ENCODE measurements at places on chromosomes 5 and 9.

DNA sequence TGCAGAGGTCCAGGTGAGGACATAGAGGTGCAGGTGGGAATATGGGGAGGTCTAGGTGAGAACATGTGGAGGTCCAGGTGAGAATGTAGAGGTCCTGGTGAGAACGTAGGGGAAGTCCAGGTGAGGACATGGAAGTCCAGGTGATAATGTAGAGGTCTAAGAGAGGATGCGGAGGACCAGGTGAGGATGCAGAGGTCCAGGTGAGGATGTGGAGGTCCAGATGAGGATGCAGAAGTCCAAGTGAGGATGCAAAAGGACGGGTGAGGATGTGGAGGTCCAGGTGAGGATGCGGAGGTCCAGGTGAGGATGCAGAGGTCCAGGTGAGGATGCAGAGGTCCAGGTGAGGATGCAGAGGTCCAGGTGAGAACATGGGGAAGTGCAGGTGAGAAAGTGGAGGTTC lies 133.8 kb downstream of the MRPL36 start:
- no peak for DNase-seq

DNA sequence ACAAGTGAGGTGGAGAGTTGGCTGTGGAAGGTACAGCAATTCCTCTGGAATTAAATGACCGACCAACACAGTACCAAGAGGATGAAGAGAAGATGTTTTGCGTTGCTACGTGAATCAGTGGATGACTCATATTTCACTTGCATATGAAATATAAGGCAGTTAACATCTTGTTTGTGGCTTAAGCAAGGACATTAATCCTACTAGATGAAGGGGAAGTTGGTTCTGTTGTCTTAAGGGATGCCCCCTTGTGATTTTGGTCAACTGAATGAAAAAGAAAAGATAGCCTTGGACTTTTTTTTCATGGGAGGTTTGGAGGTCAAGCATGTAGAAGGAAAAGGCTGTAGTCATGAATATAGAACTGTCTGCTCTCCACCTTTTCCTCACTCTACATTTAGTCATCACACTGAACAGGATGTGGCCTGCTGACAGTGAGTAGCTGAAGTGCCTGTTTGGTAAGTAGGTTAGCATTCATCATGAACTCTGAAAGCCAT lies 33.9 kb downstream of the VLDLR start:
- DNase-seq = no peak

DNA sequence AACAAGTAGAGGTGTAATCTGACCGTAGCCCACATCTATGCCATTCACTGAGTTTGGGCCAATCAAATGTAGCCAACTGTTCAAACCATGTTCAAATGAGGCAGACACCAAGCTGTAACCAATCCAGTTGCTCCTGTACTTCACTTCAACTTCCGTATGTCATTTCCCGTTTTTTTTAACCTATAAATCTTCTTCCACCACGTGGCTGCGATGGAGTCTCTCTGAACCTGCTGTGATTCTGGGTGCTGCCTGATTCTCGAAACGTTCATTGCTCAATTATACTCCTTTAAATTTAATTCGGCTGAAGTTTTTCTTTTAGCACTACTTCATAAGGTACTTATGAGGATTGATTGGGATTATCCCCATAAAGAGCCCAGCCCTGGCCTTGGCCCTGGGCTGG lies 179.7 kb downstream of the PIK3R1 start:
- no peak for DNase-seq

DNA sequence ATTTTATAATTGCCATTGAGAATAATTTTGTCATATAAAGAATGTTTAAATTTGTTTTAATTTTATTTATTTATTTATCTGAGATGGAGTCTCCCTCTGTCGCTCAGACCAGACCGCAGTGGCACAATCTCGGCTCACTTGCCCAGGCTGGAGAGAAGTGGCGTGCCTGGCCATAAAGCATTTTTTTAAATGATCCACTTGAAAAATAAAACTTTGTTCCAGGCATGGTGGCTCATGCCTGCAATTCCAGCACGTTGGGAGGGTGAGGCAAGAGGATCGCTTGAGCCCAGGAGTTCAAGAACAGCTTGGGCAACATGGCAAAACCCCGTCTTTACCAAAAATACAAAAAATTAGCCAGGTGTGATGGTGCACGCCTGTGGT lies 2.1 kb upstream of the SIT1 start:
- no peak for DNase-seq

DNA sequence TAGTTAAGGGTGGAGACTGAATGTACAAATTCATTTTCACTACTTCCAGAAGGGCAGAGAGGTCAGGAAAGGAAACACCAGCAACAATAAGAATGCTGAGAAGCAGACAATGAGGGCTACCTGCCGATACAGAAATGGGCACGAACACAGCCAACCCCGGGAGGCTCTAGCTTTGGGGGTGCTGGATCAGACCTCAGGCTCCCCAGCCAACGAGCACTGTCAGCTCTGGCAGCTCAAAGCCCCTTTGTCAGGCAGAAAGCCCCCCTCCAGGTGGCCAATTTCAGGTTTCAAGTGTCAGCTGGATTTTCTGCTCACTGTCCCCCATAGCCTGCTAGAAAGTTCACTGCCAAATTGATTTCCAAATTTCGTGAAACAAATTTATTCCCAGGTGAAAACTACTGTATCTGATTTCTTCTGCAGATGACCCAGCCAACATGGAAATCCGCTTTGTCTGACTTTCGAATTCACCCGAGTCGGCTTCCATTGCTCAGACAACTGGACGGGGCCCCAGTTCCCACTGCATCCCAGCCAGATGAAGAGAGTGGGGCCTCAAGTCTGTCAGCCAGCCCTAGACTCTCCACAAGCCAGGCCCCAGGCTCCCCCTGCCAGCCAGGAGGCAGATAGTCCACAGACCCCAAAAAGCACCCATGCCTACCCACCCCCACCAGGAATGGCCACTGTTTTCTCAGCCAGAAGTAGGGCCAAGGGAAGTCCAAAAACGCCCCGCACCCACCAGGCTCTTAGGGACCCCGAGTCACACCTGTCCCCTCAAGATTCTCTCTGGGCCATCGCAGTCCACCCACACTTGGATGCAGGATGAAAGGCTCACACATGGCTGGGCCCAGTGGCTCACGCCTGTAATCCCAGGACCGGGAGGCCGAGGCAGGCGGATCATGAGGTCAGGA lies 96.5 kb upstream of the PHYKPL start:
- DNase-seq = no peak

DNA sequence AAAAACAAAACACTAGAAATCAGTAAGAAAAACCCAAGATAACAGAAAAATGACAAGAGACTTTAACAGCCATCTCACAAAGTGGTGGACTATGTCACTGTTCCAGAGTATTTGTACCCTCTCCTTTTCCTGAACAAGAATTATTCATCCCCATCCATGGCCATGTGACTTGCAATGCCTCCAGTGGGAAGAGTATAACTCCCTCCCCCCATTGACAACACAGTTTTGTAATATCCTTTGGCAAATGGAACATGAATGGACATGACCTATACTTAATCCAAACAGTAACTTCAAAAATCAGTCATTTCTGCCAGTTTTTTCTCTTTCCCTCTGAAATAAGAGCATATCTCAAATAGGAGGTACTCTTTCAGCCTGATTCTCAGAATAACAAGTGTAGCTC lies 33.9 kb downstream of the PTBP3 start:
- no peak for DNase-seq

GRCh38 chr5:96736937-96737336 lies 70.8 kb downstream of the ERAP1 start:
- DNase-seq = no peak

GRCh38 chr9:130235558-130236435 lies 29.8 kb upstream of the HMCN2 start:
- DNase-seq = peak; percentile 65

GRCh38 chr5:31023105-31023504 lies 170.4 kb upstream of the CDH6 start:
- DNase-seq = no peak

- DNase-seq = no peak
Measured at GRCh38 chr5:167870055-167870454, 421.4 kb upstream of the WWC1 start.

DNA sequence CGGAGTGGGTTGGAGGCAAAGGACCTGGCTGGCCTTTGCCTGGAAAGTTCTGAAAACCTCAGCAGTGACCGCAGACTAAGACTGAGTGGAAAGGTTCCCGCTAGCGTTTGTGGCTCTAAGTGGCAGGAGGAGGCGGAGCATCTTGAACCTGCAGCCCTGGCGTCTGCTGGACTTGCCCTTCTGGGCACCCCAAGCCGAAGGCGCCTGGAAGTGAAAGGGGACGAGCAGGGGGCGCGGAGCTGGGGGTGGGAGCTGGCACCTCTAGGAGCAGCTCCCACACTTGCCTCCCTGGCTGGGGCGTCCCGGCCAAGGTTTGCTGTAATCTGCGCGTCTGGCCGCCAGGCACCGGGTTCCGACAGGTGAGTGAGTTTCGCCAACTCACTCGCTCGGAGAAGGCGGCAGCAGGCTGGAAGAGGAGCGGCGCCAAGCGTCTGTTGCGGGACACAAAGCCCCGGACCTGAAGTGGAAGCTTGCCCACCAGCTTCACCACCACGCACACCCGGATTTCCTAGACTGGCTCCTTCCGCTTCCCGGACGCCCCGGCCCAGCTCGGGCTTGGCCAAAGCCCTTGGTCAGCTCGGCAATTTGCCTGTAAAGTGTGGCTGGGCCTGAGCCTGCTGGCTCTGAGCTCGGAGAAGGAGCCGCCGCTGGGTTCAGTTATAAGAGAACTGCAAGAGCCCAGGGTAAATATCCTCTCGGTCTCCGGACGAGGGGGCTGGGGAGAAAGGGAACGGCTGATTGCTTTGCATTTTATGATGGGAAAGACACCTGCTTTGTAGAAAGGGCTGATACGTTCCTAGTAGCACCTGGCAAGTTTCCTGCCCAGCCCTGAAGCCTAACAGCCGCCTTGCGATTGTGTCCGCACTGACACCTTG lies at the start of gene GNA14:
GNA14 (minus strand) TSS at position 89 of the 875 bp plus-strand sequence. CDS start 529 bp downstream, outside the sequence.
- DNase-seq = no peak

DNA sequence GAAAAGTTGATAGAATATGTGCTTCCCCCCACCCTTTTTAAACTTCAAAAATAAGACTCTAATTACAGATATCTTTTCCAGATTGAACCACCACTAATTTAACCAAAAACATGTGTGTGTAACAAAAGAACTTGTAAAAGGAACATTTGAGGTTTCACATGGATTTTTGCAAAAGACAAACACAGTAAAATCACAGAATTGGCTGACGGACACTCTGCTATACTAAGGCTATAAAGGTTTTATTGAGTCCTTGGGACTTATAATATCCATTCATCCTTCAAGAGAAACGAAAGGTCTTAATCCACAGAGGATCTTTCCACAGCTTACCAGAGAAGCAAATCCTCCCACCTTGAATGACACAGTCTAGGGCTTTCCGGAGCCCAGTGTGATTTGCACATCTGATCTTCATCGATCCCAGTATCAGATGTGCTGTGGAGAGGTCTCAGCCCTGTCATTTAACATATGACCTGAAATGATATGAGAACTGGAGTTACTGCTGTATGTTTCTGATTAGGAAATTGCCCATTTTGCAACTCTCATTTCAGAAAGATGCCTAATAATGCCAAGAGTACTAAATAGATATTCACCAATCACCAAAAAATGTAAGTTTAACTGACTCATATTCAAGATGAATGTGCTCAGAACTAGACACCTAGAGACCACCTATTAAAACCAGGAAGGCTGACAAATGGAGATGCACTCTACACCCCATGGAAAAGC lies 256.5 kb upstream of the FBXL7 start:
- no peak for DNase-seq

DNA sequence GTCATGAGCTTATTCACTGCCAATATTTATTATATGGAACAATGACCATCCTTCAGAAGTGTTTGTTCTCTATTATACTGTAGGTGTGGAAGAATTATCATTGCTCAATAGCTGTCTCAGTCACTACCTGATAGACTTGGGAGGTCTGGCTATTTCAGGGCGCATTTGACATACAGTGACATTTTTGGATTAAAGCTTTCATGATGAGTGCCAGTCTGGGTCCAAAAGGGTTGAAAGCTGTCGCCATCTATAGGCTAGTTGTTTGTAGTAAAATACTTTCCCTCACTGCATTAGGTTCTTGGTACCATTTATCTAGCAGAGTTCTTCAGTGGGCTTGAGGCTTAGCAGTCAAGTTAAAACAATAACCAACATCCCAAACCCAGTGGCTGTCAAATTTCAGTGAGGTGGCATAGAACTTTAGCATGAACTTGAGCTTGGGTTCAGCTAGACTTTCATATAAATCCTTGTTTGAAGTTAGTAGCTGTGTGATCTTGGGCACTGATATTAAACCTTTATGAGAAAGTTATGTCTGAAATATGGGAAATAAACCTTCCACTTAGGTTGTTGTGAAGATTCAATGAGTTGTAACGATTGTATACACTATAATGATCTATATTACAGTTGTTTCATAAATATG lies 110.5 kb upstream of the CDKN2B start:
- DNase-seq = peak; percentile 55

- DNase-seq = no peak
Measured at GRCh38 chr5:33238826-33239695, 201.7 kb upstream of the TARS1 start.

- no peak for DNase-seq
Measured at GRCh38 chr5:118687661-118688621, 300.4 kb downstream of the DTWD2 start.

GRCh38 chr9:132008855-132009812 lies 70.5 kb downstream of the MED27 start:
- no peak for DNase-seq

GRCh38 chr5:104170926-104171325 lies 608.3 kb upstream of the NUDT12 start:
- no peak for DNase-seq

GRCh38 chr5:2752821-2753439 lies 1.5 kb upstream of the IRX2 start:
- DNase-seq = no peak
